NK-92 treated with Interleukin-12 subunit alpha and Interleukin-12 subunit beta, amount 100 ng/mL, for 24 hours (cell line): ENCODE measurements at places on chromosomes 16 and 17.

- no peak for DNase-seq
These were observed 104.4 kb downstream of the GRIN2A start for GRCh38 chr16:10077861-10078260.

DNA sequence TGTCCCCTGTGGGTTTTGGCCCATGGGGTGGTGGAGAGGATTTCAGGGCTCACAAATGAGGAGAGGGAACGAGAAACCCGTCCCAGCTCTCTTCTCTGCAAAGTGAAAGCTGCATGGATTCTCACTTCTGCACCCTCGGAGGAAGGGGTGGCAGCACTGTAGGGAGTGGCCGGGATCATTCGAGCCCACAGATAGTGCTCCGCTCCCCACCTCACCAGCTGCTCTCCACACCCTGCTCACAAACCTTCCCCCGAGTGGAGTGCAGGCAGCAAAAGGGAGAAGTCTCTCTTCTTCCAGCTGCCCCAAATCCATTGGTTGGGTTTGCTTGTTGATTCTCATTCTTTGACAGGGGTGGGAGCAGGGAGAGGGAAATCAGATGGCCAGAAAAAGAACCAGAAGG, 20.1 kb downstream of the STAT5A start:
- DNase-seq = no peak

DNA sequence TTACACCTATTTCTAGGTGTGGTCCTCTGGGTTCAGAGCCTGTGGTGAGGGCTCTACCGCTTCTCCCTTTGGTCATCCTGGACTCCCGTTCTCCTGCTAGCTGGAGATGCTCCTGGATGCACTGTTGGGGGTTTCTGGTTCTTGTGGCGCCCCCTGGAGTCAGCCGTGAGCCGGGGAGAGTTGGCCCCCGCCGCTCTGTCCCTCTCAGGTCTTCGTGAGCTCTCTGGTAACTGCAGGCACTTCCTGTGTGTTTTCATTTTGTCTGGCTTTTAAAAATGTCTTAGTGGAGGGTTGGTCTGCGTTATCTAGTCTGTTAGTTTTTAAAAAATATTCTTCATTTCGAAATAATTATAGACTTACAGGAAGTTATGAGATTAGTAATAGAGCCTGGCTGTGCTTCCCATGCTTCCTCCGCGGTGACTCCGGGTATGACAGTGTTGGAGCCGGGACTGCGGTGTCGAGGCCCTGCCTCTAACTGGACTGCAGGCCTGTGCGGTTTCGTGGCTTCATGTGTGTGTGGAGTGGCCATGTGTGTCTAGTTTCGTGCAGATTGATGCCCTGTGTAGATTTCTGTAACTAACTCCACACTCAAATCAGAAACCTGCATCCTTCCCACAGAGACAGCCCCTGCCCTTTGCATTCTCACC, 78.0 kb upstream of the ZNF750 start:
- no peak for DNase-seq

GRCh38 chr16:67016143-67016542, 12.8 kb upstream of the CBFB start:
- no peak for DNase-seq

DNA sequence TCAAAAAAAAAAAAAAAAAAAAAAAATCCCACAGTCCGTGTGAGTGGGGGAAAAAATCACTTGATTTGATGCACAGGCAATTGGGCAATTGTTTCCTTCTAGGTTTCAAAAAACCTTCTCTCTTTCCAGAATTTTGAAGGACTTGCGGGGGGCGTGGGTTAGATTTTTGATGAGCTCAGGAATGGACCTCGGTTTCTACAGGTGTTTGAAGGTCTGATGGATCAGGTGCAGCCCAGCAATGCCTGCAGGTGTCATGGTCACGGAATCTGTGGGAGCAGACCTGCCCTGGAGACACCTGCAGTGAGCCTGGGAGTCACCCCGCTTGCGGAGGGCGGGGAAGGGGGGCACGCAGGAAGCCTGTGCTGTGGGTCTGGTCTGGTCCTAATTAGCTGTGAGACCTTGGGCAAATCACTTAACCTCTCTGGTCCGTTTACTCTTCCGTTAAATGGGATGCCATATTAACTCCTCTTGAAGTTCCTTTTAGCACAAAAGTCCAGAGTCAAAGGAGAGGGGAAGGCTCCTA, 174.2 kb downstream of the IRF8 start:
- no peak for DNase-seq
